Activated T-helper 2 cell treated with anti-CD3 and anti-CD28 coated beads, Interferon-gamma antibody, Interleukin-2, Interleukin-4, amounts not matched to agents 10 μg/mL and 5 μg/mL and 100 μg/mL, durations not matched to agents 14 hours and 24 hours and 36 hours (primary cell): ENCODE measurements at places on chromosomes 5 and 9. TPM values are rescaled to one million over a fixed set of nuclear protein-coding genes. Genes with fewer than 3 reads are reported as not detected.

GRCh38 chr9:35423499-35423898 lies 66.4 kb upstream of the RUSC2 start:
- no peak overlapping the region for H3K4me3 ChIP-seq
- DNase-seq = no peak
- H3K27ac ChIP-seq = no peak overlapping the region
- no peaks in the 10 kb centered on the region for H3K36me3 ChIP-seq
- no peaks in the 10 kb centered on the region for H3K4me1 ChIP-seq
- peaks cover 35% of the 10 kb centered on the region for H3K27me3 ChIP-seq

- H3K4me1 ChIP-seq = no peaks in the 10 kb centered on the region
- no peaks in the 10 kb centered on the region for H3K27me3 ChIP-seq
- no peak for DNase-seq
- no peak overlapping the region for H3K27ac ChIP-seq
- H3K36me3 ChIP-seq = no peaks in the 10 kb centered on the region
Observed at GRCh38 chr5:137641148-137641547, 94.7 kb downstream of the KLHL3 start.

DNA sequence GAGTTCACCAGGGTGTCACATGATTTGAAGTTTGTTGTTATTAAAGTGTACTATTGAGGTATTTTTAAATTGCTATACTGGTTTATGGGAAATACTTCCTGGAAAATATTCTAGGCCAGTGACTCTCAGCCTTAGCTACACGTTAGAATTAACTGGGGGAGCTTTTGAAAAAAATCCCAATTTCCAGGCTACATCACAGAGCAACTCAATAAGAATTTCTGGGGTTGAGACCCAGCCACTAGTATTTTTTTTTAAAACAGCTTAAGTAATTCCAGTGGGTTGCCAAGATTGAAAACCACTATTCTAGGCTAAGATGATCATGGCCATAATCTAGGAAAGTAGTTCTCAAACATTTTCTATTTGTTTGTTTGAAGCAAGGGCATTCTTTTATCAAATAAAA lies 142.9 kb upstream of the GRIA1 start:
- H3K4me1 ChIP-seq = peaks cover 2% of the 10 kb centered on the region
- H3K27me3 ChIP-seq = peaks cover 10% of the 10 kb centered on the region
- no peaks in the 10 kb centered on the region for H3K36me3 ChIP-seq

The UBTD2 gene
- total RNA-seq = 6.6 TPM in 2 replicates

The CA9 gene
- total RNA-seq = 0.89 and 1.2 TPM in 2 replicates

The PTGR1 gene
- total RNA-seq = 1.4 and 1.8 TPM in 2 replicates

- no peaks in the 10 kb centered on the region for H3K36me3 ChIP-seq
- H3K27ac ChIP-seq = no peak overlapping the region
- peaks cover 4% of the 10 kb centered on the region for H3K27me3 ChIP-seq
- no peak for DNase-seq
- no peaks in the 10 kb centered on the region for H3K4me1 ChIP-seq
- no peak overlapping the region for H3K4me3 ChIP-seq
Observed at GRCh38 chr5:10525124-10525495, 38.8 kb upstream of the ANKRD33B start.

GRCh38 chr5:144203750-144204596 lies 33.3 kb downstream of the KCTD16 start:
- H3K36me3 ChIP-seq = no peaks in the 10 kb centered on the region
- H3K4me1 ChIP-seq = peaks cover 5% of the 10 kb centered on the region
- no peak for DNase-seq
- H3K27ac ChIP-seq = no peak overlapping the region
- peaks cover 55% of the 10 kb centered on the region for H3K27me3 ChIP-seq
- no peak overlapping the region for H3K4me3 ChIP-seq

The SPATA6L gene
- 0.21 and 0.68 TPM in 2 replicates for total RNA-seq

DNA sequence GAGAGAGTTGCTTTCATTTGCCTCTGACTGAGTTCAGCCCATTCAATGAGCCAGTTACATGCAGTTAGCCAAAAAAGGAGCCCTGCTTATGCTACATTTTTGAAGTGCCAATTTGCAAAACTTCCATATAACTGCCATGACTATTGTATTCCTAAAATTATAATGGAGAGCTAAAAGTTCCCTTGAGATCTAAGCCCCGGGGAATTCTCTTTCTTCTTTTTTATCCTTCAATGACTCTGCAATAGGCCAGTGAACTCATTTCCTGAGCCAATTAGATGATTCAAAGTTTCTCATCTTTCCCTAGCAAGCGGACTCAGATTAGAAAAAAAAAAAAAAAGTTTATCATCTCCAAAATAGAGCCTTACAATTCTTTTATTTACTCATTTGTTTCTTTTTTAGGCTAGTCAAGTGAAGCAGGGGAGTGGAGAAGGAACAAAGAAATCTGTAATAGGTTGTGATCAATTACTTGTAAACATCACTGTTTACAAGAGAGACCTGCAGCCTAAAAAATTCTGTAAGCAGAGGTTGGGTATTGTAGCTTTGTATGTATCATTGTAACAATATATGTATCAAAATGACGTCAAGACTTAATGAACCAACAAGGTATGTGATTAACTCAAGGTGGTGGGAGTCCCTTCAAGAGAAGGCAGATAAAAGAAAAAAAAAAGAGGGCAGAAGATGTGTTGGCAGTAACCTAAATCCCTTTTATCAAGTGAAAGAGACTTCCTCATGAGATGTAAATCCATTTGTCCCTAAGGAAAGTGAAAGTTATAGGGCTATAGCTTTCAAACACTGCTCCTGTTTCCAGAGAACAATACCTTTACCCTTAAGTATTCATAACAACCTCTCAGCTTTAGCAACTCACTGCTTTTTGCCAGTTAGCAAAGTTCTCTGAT lies 48.7 kb upstream of the HOMER1 start:
- peaks cover 42% of the 10 kb centered on the region for H3K4me1 ChIP-seq
- H3K4me3 ChIP-seq = peak overlapping the region; percentile 35
- H3K27ac ChIP-seq = peak overlapping the region; percentile 84
- no peaks in the 10 kb centered on the region for H3K27me3 ChIP-seq
- no peak for DNase-seq
- H3K36me3 ChIP-seq = peaks cover 17% of the 10 kb centered on the region

DNA sequence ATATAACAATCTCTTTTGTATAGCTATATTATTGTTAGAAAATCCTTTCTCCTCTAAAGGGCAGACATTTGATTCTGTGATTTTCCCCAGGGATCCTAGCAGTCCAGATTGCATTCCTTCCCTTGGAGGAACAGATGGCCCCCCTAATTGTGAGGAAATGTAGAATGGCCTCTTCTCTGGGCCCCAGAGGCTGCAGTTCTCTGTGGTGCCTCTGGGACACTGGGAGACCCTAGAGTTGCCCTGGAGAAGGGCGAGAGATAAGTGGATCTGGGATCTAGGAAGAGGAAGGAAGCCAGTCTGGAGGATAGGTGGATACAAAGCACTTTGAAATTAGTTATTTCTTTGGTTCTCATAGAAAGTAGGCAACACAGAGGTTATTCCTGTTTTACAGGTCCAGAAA lies 1.9 kb upstream of the HINT2 start:
- no peak overlapping the region for H3K4me3 ChIP-seq
- no peak for DNase-seq
- peaks cover 13% of the 10 kb centered on the region for H3K36me3 ChIP-seq
- H3K27me3 ChIP-seq = no peaks in the 10 kb centered on the region

The PCA3 gene
- total RNA-seq = not detected in 2 replicates

- no peaks in the 10 kb centered on the region for H3K27me3 ChIP-seq
- no peaks in the 10 kb centered on the region for H3K4me1 ChIP-seq
- no peaks in the 10 kb centered on the region for H3K36me3 ChIP-seq
- no peak overlapping the region for H3K27ac ChIP-seq
- H3K4me3 ChIP-seq = no peak overlapping the region
Observed at GRCh38 chr5:66426259-66427138, 169.7 kb upstream of the MAST4 start.

The TOR4A gene
- total RNA-seq = 17.2 and 17.5 TPM in 2 replicates

DNA sequence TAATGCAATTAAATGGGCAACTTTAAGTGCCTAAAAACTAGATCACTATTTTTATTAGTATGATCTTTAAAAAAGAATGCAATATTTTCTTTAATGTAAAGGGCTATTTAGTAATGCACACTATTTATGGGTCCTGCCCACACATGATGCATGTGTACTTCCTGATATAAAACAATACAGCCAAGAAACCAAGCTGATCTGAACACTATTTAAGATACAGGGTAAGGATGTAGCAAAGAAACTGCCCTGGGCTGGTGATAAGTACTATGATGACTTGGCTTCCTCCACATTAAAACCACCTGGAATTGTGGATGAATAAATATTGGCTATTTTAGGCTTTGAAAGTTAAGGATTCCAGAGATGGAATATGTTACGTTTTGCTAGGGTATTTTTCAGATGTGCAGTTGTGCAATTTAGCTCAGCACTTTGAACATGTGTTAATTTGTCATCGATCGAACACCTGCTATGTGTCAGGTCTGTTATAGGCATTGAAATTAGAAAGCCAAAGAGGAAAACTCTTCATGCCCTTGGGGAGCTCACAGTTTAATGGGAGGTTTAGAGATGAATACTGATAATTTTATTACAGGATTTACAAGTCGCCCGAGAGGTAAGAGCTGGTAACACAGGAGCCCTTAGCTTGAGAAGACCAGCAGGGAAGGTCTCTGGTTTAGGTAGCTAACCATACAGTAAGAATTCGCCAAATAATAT lies 276.7 kb downstream of the PLK2 start:
- DNase-seq = no peak
- no peaks in the 10 kb centered on the region for H3K36me3 ChIP-seq
- no peaks in the 10 kb centered on the region for H3K27me3 ChIP-seq
- no peaks in the 10 kb centered on the region for H3K4me1 ChIP-seq

GRCh38 chr5:143140492-143141203 lies 262.8 kb downstream of the NR3C1 start:
- no peaks in the 10 kb centered on the region for H3K27me3 ChIP-seq
- DNase-seq = no peak
- H3K27ac ChIP-seq = no peak overlapping the region

The NEUROG1 gene
- not detected in 2 replicates for total RNA-seq

DNA sequence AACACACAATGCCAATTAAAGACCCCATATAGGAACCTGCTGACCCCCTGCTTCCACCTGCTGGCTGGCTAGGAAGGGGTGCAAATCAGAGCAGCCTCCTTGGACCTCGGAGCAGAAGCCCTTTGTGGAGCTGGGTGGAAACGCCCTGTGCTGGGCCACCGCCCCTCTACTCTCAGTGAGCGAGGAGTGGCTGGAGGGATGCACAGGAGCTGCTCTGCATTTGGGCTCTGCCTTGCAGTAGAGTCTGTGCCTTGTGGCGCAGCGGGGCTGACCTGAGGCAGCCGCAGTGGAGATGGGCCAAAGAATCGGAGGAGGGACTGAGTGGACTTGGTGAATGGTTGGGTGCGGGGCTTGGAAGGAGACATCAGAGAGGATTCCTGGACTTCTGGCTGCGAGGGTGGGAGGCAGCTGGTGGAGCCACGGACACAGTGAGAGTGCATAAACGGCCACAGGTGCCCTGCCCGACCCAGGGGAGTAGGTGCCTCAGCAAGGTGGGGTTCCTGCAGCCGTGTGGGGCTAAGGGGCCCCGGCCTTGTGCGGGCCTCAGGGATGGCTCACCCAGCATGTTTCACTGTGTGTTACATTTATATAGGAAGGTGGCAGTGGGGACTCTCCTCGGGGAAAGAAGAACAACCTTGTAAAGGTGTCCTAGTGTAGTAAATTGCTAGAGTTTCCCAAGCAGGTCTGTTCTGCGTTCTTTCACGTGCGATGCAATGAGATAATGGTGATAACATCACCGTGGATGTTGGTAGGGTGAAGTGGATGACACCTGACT lies 14.1 kb upstream of the IRX4 start:
- peaks cover 6% of the 10 kb centered on the region for H3K27me3 ChIP-seq
- no peak for DNase-seq
- no peak overlapping the region for H3K4me3 ChIP-seq
- no peaks in the 10 kb centered on the region for H3K36me3 ChIP-seq
- no peaks in the 10 kb centered on the region for H3K4me1 ChIP-seq
- no peak overlapping the region for H3K27ac ChIP-seq

The TNFSF8 gene
- 73.6 and 82.3 TPM in 2 replicates for total RNA-seq

The MVB12B gene
- total RNA-seq = 0.23 and 0.50 TPM in 2 replicates

The MCCC2 gene
- 59.7 and 60.0 TPM in 2 replicates for total RNA-seq

DNA sequence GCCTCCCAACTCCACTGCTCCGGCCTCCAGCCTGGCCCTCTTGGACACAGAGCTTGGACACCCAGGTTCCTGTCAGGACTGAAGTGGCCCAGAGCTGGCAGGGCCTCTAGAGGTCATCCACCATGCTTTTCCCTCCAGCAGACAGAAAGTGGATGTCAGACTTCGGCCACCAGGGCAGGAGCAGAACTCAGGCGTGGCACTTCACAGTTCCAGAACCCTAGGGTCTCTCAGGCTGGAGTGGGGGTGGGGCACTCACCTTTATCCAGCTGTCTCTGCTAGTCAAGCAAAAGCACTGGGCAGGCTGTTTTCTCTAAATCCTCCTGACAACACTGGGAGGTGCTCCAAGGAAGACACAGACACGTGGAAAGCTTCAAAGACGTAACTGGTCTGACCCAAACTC lies 35.6 kb upstream of the N4BP3 start:
- H3K36me3 ChIP-seq = no peaks in the 10 kb centered on the region
- no peak overlapping the region for H3K4me3 ChIP-seq
- H3K4me1 ChIP-seq = peaks cover 8% of the 10 kb centered on the region

DNA sequence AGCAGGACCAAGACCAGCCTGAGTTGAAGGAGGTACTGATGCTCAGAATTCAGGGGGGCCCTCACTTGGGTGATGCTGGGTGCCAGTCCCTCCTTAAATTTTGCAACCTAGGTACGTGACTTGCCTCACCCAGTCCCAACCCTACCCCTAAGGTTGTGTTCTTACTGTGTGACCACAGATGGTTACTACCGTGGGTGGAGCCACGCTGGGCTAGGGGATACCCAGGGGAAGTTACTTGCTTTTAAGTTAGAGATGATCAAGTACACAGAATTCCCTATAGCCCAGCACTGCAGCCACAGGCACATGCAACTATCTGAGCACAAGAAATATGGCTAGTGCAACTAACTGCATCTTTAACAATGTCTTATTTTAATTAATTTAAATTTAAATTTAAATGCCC lies 32.9 kb downstream of the NXNL2 start:
- H3K27me3 ChIP-seq = no peaks in the 10 kb centered on the region
- no peak for DNase-seq
- no peak overlapping the region for H3K4me3 ChIP-seq
- no peaks in the 10 kb centered on the region for H3K36me3 ChIP-seq
- peaks cover 2% of the 10 kb centered on the region for H3K4me1 ChIP-seq
- no peak overlapping the region for H3K27ac ChIP-seq

The OTP gene
- total RNA-seq = not detected in 2 replicates

The HAVCR1 gene
- 0.64 and 1.2 TPM in 2 replicates for total RNA-seq

- H3K27me3 ChIP-seq = no peaks in the 10 kb centered on the region
- H3K4me1 ChIP-seq = no peaks in the 10 kb centered on the region
- H3K4me3 ChIP-seq = no peak overlapping the region
- no peak for DNase-seq
- H3K36me3 ChIP-seq = no peaks in the 10 kb centered on the region
- H3K27ac ChIP-seq = no peak overlapping the region
Observed at GRCh38 chr9:16312962-16313546, 557.4 kb downstream of the BNC2 start.

DNA sequence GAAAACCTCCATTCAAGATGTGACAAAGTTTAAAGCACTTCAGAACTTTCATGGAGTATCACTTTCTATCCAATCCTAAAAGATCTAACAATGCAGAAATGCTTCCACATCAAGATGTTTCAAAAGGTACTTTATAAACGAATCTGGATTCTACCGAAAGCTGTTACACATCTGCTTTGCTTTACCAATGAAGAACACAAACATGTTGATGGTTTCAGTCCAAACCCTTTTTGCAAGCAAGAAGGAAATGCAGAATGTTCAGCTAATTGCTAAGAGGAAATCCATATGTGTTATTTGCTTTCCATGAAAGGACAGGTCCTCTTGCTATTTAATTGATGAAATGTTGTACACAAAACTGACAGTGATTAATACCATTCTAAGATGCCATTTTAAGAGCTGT lies 419.6 kb downstream of the EFNA5 start:
- DNase-seq = no peak
- H3K27me3 ChIP-seq = peaks cover 5% of the 10 kb centered on the region
- H3K36me3 ChIP-seq = no peaks in the 10 kb centered on the region
- H3K4me3 ChIP-seq = no peak overlapping the region
- no peaks in the 10 kb centered on the region for H3K4me1 ChIP-seq

The PIP5K1B gene
- 76.2 and 77.2 TPM in 2 replicates for total RNA-seq
